T-helper 9 cell (primary cell): ENCODE measurements at places on chromosomes 3 and 15.

DNA sequence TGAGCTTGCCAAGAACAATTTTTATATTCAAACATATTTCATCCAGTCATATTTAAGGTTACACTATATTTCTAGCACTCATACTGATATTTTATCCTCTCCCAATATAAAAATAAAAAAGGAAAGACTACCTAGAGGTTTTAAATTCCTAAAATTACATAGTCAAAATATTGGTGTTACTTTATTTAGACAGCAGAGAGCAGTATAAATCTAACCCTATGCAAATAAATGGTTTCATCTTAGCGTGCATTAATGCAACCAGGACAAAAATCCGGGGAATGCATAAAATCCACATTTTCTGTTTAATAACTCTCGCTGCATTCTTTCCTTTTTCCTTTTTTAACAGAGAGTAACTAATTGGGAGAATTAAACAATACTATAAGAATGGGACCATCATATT is 1447.4 kb upstream of the ALCAM start:
- DNase-seq: no peak

- no peak for DNase-seq
Observed at GRCh38 chr3:161149529-161149928, 44.4 kb upstream of the B3GALNT1 start.

- no peak for DNase-seq
Observed at GRCh38 chr15:41984622-41985021, 12.3 kb upstream of the EHD4 start.

DNA sequence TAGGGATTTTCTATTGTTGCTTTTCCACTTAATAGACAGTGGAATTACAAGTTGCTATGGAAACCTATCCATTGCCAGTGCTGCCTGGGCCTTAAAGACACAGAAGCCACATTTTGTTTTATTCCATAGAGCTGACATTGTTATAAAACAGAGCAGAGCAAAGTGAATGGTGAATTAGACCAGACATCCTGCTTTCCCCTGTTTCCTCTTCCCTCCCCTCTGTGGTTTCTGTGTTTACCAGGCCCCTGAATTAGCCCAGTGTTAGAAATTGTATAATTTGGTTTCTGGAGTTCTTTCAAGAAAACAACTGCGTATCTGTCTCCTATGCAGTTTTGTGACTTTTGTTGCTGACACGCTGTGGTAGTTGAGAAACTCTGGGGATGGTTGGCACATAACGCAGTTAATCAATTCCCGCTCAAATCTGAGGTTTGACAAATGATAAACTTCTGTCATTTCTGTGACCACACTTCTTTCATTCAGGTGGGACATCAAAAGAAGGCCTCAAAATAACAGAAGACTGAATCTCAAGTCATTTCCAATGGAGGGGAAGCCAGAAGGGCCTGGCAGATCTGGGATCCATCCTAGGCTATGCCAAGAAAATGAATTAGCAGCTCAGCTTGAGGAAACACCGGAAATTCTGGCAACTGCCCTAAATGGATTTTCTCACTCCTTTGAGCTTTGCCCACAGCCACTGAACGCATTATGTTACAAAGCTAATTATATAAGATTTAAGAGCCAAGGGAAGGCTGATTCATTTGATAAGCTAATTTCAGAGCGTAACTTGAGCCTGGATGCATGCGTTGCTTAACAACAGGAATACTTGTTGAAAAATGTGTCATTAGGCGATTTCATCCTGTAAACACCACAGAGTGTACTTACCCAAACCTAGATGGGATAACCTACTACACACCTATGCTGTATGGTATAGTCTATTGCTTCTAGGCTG is 46.9 kb downstream of the NR1D2 start:
- DNase-seq: no peak

DNA sequence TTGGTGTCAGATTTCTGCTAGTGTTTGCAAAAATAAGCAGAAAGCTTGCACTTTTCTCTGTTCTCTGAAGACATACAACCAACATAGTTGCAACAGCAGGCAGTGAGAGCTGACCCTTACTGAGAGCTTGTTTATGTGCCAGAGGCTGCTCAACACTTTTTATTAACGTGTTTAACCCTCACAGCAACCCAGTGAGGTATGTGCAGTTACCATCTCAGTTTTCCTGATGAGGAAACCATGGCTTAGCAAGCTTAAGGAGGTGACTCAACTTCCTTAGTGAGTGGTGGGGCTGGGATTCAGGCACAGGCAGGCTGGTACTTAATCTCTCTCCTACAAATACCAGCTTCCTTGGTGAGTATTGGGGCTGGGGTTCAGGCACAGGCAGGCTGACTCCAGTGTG is 158.1 kb upstream of the CTDSPL start:
- no peak for DNase-seq

GRCh38 chr15:72047020-72047419 is 70.9 kb downstream of the MYO9A start:
- DNase-seq: no peak

DNA sequence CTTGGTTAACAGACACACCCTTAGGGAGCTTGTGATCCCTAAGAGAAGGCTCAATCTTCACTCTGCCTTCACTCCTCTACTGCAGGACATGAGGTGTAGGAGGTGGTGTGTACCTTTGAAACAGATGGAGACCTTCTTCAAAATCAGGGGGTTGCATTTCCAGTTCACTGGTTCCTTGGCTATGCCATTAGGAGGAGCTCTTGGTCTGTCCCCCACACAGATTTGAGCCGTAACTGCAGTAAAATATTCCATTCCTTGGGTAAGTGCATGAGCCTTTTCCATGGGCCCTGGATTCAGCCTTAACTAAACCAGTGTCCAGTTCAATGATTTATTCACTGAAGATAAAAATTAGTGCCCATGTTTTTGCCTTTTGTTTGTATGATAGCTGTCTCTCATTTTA is 144.6 kb downstream of the MCTP2 start:
- DNase-seq: no peak

- DNase-seq: no peak
Observed at GRCh38 chr3:150324788-150325187, 83.3 kb upstream of the TSC22D2 start.

GRCh38 chr15:64844576-64845145 is 2.9 kb downstream of the PLEKHO2 start:
- no peak for DNase-seq

DNA sequence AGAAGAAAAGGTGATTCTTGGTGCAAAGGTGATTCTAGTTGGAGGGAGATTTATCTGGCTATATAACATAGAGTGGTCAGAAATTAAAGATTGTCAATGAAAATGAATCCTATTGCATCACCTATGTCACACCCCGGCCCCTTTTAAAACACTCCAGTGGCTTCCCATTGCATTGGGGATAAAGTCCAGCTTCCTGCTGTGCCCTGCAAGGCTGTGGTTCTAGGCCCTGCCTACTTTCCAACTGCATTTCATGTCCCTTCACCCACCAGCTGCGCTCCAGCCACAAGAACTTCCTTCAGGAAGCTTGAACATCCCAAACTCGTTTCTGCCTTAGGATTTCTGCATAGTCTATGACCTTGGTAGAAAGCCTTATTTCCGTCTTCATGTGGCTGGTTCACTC is 118.7 kb upstream of the UMPS start:
- DNase-seq: no peak

DNA sequence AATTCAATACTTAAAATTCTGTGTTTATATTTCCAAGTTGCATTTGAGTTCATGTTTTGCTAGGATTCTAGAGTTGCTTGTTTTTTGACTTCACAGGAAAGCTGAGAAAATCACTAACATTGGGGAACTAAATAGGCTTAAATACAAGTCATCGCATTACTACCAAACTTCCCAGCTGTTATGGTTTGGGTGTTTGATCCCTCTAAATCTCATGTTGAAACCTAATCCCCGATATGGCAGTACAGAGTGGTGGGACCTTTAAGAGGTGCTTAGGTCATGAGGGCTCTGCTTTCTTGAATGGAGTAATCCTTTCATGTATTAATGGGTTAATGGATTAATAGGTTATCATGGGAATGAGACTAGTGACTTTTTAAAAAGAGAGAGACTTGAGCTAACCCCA is 77.2 kb upstream of the ARPP21 start:
- DNase-seq: no peak

- no peak for DNase-seq
Observed at GRCh38 chr3:87996882-87997281, 61.9 kb downstream of the CGGBP1 start.

DNA sequence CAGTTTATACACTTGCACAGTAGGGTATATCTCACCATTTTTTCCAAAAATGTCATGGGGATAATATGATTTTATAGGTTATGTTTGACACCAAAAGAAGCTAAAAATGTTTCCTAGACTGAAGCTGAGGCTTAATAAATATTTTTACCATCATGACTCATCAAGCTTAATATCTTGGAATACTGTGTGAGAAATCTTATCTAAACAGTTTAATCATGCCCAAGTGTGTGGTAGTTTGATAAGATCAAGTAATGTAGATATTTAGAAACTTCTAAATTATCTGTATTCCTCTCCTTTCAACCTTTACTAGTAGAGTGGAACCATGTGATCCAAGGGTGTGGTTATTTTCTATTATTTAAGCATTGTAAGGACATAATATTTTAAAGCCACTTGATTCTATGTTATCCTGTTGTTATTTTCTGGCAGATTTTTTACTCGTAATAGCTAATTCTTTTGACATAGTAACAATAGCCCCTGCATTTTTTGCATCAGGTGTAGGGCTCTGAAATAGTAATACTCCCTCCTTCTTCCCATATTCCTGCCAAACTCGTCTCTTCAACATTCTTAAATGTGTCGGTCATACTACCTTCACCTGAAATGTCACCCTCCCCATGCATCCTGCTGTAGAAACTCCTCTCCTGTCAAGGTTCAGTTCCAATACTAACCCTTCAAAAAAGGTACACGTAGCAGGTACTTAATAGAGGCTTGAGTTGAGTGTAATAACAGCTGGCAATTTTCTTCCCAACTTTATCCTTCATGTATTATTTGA is 729.6 kb downstream of the NLGN1 start:
- DNase-seq: no peak

DNA sequence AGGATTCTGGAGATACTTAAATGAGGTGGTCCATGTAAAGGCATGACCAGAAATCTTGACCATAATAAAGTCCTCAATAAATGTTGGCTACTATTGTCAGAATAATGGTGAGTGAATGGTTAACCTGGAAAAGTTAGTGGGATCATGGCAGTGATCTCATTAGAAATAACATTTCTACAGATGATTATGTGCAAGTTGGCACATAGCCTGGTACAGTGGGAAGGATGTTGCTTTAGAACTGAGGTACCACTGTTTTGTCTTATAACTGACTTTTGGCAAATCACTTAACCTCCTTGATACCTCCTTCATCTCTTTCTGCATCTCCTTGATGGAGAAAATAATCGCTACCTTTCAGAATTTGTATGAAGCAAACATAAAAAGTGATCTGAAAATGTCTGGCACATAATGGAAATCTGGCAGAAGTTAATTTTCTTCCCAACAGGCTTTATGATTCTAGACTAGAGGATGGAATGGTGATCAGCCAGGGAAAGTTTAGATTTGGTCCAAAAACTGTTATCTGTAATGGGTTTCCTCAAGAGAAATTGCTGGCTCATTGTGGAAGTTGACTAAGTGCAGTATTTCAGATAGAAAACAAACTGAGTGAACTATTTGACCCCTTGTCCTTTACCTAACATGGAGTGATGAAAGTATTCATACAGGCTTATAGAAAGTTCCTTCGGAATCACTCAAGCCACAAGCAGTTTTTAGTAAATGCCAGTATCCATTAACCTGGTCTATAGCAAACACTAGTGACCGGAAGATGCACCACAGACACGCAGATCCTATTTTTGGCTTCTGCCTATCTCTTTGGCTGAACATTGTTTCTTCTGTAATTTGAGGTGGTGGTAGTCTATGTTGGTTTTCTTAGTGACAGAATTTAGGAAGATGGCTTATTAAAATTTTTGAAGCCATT is 449.6 kb upstream of the TGFBR2 start:
- no peak for DNase-seq

DNA sequence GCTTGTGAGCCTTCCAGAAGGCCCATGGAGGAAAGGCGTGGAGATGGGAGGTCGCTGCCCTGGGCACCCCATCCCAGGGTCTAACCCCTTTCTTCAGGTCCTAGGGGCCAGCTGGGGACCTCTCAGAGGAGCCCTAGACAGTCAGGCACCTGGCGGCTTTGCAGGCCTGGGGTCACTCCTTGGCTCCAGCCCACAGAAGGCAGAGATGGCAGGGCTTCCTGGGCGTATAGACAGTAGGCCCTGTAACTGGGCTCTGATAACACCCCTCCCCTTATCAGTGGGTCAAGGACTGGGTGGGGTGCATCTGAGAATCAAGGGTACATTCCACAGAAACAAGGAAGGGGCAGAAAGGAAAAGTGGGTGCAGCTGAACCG is 16.7 kb downstream of the ZDHHC19 start:
- no peak for DNase-seq

- DNase-seq: no peak
Observed at GRCh38 chr3:23944007-23944783, 891 bp upstream of the NR1D2 start.

- no peak for DNase-seq
Observed at GRCh38 chr15:68334661-68335124, 57.1 kb downstream of the FEM1B start.

DNA sequence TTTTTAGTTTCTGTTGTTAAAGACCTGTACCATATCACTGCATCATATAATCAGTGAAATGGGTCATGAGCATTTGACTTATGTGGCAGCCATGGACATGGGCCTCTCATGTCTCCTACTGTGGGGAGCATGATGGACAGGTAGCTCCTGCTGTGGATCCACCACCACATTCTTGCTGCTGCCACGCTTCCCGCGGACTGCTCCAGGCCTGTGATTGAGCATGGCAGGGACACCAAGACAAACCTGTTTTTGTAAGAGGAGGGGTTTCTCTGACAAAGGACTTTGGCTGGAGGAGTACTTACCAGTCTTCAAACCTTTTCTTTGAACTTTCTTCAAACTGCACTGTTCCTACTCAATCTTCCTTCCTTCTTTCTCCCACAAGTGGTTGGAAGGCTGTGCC is 17.9 kb upstream of the P2RY14 start:
- DNase-seq: no peak

DNA sequence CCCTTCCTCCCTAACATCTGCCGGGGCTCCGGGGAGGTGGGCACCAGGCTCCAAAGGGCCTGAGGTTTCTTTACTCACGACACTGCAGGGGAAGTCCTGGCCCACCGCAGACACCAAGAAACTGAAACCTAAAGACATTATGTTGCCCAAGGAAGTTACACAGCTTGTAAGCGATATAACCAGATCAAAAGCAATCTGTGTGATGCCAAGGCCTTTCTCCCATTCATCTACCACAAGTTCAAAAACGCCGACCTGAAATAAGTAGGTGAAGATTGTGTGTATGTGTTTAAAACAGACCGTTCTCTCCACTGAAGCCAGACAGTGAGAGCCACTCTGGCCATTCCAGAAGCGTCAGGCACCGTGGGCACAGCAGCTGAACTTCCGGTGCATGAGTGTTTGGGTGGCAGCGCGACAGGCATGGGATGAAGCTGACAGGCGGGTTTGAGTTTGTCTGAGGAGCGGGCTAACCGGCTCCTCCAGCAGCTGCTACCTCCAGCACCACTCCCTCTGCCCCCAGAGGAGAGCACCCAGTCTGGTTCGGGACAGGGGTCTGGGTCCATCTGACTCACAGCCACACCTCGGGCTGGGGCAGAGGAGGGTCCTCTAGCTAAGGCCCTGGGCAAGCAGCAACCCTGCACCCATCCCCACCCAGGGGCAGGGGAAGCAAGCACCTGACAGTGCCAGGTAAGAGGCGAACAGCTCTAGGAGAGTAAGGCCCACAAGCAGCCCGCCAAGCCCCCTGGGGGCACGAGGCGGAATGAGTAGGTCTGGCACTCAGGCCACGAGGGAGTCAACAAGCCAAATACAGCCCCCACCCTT is 1.3 kb downstream of the TNK2 start:
- peak; percentile 62 for DNase-seq

GRCh38 chr3:73608456-73609314 is 16.1 kb downstream of the PDZRN3 start:
- DNase-seq: no peak

- no peak for DNase-seq
Observed at GRCh38 chr15:73865904-73866303, 7.5 kb upstream of the TBC1D21 start.
